ENCODE measurements at places on chromosomes 5 and 9.

DNA sequence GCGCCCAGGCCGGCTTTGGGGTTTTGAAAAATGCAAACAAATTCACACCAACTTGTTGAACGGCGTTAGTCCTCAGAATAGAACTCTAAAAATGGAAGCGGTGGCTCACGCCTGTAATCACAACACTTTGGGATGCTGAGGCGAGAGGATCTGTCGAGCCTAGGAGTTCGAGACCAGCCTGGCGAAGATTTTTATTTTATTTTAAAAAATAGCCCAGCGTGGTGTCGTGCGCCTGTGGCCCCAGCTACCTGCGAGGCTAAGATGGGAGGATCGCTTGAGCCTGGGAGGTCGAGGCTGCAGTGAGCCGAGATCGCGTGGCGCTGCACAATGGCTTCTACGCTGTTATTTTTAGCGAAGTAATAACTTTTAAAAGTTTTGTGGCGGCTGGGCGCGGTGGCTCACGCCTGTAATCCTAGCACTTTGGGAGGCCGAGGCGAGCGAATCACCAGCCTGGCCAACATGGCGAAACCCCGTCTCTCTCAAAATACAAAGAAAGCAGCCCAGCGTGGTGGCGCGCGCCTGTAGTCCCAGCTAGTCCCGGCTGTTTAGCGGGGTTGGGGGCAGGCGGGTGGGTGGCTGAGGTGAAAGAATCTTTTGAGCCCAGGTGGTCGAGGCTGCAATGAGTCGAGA lies 694 bp upstream of the PLIN2 start:
- peak; percentile 20 for DNase-seq

DNA sequence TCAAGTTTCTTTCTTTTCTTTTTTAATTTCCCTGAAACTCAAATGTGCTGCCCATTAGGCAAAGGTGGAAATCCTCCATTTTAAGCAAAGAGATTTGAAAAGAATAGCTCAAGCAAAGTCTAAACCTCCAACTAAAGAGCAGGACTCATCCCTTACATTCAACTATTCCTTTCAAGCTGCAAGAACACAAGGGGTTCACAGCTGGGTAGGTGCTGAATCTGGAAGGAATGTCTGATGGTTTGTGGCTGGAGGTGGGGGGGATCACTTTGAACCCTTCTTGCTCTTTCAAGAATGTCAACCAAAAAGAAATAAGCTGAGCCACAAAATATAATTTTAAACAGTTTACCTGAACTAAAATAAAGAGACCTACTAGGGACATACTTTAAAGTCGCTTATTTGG lies 375.7 kb upstream of the CDH10 start:
- no peak for DNase-seq

DNA sequence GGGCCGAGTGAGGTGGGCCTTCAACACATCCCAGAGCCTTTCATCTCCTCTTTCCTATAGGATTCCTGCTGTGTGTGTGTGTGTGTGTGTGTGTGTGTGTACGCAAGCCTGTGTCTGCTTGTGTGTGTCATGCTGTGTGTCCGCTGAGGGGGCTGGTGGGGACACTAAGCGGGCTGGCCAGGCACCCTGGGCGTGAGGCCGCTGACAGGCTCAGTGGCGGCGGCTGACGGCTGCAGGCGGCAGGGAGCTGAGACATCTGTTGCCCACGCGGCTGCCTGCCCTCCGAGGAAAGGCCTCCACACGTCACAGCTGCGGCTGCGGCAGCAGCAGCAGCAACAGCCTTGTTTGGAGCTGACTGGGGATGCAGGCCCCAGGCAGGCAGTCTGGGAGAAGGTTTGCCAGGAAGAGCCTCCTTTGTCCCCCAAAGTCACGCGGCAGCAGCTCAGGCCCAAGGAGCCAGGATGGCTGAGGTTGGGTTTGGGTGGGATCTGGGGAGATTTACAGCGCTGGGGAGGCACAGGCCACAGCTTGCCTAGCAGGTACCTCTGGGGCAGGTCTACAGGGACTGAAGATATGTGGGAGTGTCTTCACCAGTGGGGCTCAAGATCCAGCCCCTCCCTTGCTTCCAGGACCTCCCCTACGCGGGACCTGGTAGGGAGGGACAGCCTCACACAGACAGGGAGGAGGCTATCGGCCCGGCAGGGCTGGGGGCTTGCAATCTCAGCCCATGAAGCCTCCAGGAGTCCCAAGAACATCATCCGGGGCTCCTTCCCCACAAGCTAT lies 1.8 kb downstream of the PDLIM4 start:
- DNase-seq = no peak

- no peak for DNase-seq
These were observed 1.3 kb downstream of the SLC1A1 start for GRCh38 chr9:4491626-4491975.

DNA sequence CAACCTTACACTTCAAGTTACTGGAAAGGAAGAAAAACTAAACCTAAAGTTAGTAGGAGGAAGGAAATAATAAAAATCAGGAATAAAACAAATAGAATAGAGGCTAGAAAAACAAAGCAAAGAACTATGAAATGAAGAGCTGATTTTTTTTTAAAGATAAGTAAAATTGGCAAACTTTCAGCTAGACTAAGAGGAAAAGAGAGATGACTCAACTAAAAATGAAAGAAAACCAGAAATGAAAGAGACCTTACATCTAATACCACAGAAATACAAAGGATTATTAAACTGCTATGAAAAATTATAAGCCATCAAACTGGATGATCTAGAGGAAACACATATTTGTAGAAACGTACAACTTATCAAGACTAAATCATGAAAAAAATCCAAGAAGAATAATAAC lies 60.0 kb downstream of the PRRC1 start:
- no peak for DNase-seq

GRCh38 chr5:124888050-124888506 lies 141.6 kb upstream of the ZNF608 start:
- no peak for DNase-seq

GRCh38 chr5:82798676-82799075 lies 278.5 kb downstream of the TMEM167A start:
- no peak for DNase-seq

Measured in stimulated activated CD4-positive, alpha-beta T cell treated with anti-CD3 and anti-CD28 coated beads, Interleukin-2, amount 100 ng/mL, for 24 hours (primary cell).